ENCODE measurements at places on chromosomes 16 and 17. TPM values are rescaled to one million over a fixed set of nuclear protein-coding genes. Genes with fewer than 3 reads are reported as not detected.

The SNX11 gene
- 24.3 TPM for total RNA-seq

The PSME3 gene
- total RNA-seq = 113 TPM

GRCh38 chr17:65895969-65896368 is 296.0 kb downstream of the CEP112 start:
- DNase-seq = no peak

- DNase-seq = no peak
These were observed 30.6 kb upstream of the BRD7 start for GRCh38 chr16:50399411-50399810.

- no peak for DNase-seq
These were observed 30.4 kb downstream of the CFDP1 start for GRCh38 chr16:75402821-75403475.

- no peak for DNase-seq
These were observed 62.6 kb downstream of the CPPED1 start for GRCh38 chr16:12740986-12741610.

GRCh38 chr16:5903153-5903552 is 805.6 kb upstream of the EEF2KMT start:
- DNase-seq = no peak

GRCh38 chr17:31888124-31888523 is 13.4 kb downstream of the UTP6 start:
- no peak for DNase-seq

GRCh38 chr17:4643676-4644075 is 2.2 kb upstream of the ALOX15 start:
- no peak for DNase-seq

DNA sequence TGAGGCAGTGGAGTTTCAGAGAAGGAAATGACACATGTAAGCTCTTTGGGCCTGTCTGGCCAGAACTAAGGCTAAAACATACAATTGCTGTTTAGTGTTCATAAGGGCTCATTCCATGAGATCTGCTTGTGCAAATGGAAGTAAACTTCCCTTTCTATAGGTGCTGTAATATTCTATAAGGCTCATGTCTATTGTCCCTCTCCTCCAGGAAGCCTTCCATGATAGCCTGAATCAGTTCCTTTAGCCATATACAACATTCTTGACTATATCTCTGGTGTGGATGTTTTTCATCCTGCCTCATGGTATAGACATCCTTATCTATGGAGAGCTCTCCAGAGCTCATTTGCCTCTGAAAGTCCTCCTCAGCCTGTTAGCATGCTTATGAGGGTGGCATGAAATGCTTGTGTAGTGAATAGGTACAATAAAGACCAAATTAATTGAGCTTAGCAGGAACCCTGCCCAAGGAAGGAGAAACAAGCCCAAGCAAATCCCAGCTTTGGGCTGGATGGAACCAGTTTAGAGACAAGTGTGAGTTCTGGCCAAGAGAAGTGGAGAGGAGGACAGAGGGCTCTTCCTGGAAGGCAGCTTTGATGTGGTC is 1.6 kb upstream of the ETV4 start:
- no peak for DNase-seq

DNA sequence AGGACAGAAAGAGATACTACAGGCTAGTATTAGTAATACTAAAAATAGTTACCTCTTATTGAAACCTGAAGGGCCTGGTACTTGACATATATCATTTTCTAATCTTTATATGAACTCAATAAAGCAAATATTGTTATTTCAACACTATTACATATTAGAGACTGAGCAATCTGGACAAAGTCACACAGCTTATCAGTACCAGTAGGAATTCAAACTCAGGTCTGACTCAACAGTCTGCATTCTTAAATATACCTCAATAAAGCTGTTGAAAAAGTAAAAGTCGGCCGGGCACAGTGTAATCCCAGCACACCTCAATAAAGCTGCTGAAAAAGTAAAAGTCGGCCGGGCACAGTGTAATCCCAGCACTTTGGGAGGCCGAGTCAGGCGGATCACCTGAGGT is 67.4 kb downstream of the KANSL1 start:
- DNase-seq = no peak

Data from ureter (tissue), 1 donor.